ENCODE measurements at places on chromosomes 3 and 15.
A peak's percentile ranks its signal among the peaks of the same experiment; 100 is the strongest.

- no peak for DNase-seq
These were observed 385.4 kb downstream of the MFSD1 start for GRCh38 chr3:159187232-159187631.

- DNase-seq, result no peak
These were observed 70.9 kb downstream of the AAGAB start for GRCh38 chr15:67183443-67184169.

GRCh38 chr15:42736178-42736792 is 643 bp downstream of the CDAN1 start:
- peak; percentile 59 for DNase-seq

DNA sequence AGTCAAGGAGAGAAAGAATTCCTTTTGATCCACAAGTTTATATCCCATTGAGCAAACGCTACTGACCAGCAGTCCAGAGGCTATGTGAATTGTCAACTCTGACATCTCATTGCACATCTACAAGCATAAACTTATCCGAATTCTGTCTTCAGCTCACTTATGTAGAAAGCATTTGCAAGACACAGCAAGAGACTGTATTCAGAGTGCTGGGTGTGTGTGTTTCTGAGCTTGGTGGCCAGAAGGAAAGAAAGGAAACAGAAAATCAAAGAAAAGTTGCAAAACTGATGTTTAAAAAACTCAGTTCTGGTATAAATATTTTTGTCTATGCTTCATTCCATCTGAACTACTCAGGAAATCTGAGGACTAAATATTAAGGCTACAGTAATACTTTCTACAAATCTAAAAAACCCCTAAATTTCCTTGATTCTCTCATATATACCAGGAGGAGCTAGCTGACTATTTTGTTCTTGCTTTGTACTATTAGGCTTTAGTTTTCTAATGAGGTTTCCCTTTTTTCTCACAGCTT is 45.5 kb downstream of the LSAMP start:
- DNase-seq, result no peak

Data from hepatocyte (in vitro differentiated cells).